ENCODE measurements at places on chromosomes 4 and X.

DNA sequence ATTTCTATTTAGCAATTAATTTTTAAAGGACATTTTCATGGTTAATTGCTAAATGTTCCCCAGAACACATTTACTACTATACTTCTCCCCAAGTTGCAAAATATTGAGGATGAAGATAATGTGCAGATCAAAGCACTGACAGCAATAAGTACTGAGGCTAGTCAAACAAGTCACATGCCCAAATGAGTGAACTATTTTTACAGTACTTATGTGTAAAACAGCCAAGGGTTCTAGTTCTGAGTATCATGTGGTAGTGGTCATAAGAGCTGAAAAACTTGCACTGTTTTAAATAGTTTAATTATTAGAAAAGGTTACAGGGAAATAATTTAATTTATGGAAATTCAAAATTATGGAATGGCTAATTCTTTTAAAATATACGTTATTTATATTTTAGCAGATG, 3.8 kb downstream of the GALNTL6 start:
- DNase-seq, result no peak

DNA sequence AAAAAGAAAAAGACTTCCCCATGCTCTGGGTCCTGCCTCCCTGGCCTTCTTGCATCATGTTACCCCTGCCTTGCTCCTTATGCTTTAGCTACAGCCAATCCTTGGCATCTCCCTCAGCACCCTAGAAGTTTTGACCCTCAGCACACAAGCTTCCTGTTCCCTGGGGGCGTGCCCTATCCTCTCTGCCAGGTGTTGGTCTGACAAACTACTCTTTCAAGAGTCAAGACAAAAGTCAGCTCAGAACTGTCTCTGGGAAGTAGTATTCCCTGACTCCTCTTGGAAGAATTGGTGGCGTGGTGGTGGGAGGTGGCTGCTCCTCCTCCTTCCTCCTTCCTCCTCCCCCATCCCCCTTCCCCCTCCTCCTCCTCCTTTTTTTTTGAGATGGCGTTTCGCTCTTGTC, 41.0 kb downstream of the PRPS1 start:
- DNase-seq, result no peak

GRCh38 chr4:126466848-126467247, 1152.1 kb downstream of the FAT4 start:
- DNase-seq, result no peak

DNA sequence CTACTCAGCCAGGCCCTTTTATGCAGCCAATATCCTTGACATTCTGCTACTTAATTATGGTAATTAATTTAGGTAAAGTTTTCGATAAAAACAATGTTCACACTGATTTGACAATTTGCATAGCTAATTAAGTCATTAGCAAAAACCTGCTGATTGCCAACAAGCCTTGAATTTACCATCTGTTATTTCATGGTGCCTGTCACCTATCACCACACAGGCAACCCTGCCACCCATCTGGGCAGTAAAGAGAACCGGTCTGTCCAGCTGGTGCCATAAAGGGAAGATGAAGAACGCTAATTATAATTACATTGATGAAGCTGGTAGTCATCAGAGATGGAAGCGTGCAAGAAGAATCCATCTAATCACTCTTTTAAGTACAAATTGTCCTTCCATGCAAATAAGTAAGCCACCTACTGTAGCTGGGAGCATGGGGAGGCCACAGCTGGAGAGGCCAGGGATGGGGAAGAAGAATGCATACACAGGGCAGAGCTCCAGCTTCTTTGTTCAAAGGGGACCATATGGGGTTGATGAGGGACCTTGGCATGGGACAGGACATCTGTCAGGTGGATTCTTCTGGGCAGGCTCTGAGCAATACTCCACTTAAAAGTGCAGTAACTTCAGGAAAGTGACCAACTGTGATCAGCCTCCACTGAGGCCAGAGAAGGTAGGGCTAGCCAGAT, 277.3 kb upstream of the TAPT1 start:
- DNase-seq, result no peak

DNA sequence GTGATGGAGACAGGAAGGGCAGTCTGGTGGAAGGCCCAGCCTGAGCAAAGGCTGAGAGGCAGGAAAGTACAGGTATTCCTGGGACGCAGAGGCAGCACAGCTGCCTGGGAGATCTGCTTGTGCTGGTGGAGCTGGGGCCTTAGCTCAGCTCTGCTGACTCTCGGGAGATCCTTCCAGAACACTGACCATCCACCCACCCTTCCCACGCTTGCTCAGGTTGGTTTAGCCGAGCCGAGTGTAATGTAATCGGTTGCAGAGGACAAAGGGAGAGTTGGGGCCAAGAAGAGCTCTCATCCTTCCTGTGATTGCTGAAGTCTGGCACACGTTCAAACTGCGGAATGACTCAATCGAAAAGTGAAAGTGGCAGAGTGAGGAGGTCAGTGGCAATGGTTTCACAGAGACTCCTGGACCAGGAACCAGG, 43.1 kb upstream of the GPR78 start:
- peak; percentile 82 for DNase-seq

- DNase-seq, result no peak
Measured at GRCh38 chrX:31227250-31227649, 155.4 kb upstream of the FTHL17 start.

- DNase-seq, result no peak
Measured at GRCh38 chr4:169414913-169415312, 144.2 kb upstream of the SH3RF1 start.

DNA sequence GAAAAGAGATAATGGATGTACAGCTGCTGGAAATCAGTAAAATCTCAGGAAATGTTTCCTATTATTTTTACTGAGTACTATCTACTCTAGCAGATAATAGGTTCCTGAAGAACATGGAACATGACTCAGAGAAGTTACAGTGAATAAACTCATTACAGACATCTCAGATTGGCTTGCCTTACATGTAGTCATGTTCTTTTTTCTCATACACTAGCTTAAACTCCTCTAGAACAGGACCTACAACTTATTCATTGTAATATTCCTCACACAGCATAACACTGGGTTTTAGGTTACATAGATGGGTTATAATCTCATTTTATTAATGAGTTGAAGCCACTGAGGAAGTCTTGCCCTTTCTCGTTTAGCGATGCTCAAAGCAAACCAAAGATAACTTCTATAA, 86.9 kb upstream of the BMP2K start:
- no peak for DNase-seq

DNA sequence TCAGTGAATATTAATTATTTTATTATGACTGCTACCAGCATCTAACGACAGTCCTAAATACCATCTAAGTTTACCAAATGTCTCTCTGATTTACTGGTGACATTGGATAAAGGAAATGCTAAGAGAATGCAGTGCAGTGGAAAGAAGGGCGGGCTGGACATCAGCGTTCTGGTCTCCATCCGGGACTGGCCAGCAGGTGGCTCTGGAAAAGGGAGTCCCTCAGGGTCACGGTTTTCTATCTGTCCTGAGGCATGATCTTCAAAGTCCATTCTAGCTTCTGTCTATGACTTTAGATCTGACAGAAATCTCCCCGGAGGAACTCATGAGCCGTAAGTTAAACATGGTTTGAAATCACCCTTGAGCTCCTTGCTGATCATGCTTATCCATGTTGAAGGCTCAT, 3.3 kb downstream of the TRIM2 start:
- peak; percentile 33 for DNase-seq

DNA sequence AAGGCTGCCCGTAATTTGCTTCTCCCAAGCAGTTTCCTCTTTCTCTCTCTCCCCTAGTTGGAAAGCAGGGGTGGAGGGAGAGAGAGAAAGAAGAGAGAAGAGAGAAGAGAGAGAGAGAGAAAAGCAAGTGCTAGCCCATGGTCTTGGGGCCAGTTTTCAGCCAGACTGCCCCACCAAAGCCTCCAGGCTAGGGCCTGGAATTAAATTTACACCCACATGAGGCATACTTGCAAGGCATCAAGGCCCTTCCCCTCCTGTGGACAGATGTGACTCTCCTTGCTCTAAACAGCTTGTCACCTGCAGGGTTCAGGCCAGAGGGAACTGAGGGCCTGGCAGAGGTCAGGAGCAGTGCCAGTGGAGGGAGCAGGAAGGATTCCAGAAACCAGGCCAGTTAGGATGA, 1.7 kb upstream of the CXCR3 start:
- DNase-seq, result no peak

DNA sequence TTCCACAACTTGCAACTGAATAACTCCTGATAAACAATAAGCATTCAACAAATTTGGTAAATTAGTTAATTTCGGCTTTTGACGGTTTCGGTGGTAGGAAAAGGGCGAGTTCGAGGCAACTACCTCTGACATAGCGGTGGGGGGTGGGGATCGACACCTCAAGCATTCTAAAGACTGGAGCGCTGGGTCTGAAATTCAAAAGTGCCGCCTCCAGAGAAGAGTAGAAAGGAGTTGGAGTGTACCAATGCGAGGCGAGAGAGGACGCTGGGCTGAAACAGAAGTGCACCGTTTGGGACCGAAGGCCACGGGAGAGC, 725 bp downstream of the SMC1A start:
- DNase-seq, result peak; percentile 31

- DNase-seq, result peak; percentile 90
Measured at GRCh38 chr4:128571747-128572146, 237.8 kb upstream of the JADE1 start.

GRCh38 chr4:43357252-43357974, 464.9 kb downstream of the GRXCR1 start:
- DNase-seq, result no peak

DNA sequence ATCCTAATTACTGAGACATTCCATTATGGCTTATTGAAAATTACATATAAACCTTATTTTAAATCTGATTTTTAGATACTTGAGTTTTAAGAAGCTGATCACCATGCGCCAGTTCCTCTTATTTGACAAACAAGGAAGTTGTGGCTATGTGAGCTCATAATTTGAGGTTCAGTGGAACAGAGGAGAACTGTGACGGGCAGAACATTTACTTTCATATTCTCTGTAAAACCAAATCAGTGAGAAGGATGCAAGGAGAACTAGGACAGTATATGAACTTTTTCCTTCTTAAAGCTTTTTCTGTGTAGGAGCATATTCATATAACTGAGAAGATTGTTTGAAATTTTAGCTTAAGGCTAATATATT, 25.3 kb downstream of the STIM2 start:
- no peak for DNase-seq

- DNase-seq, result no peak
Measured at GRCh38 chr4:115249808-115250207, 136.4 kb upstream of the NDST4 start.

DNA sequence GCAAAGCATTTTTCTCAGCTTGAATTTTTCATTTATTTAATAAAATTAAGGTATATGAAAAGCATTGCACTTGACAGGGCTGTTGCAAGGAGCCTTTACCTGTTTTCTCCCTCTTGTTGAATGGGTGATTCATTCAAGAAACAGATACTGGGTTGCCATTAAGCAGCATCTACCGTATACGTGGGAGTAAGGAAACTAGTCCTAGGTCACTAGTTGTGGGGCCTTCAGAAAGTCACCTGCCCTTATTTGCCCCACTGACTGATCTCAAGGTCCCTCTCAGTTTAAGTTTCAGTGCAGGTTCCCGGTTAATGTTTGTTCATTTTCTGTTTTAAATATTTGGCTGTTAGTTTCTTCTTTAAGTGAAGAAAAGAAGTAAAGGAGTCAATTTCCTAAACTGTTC, 34.0 kb downstream of the LHFPL1 start:
- DNase-seq, result no peak

DNA sequence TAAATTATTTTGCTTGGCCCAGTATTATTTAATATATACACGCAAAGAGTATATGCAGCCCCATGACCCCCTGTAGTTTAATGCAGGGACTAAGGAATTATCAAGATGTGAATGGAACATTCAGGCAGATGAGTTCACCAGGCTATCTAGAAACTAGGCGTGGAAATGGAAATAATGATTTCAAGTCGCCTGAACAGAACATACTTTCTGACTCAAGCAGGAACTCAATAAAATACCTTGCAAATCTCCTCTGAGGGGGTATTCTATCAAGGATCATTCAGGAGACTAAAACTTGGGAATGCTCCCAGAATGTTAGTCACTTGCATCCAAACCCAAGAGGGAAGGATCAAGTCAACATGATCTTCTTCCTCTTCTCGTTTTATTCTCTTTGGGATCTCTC, 59.6 kb upstream of the RASSF6 start:
- DNase-seq, result no peak

DNA sequence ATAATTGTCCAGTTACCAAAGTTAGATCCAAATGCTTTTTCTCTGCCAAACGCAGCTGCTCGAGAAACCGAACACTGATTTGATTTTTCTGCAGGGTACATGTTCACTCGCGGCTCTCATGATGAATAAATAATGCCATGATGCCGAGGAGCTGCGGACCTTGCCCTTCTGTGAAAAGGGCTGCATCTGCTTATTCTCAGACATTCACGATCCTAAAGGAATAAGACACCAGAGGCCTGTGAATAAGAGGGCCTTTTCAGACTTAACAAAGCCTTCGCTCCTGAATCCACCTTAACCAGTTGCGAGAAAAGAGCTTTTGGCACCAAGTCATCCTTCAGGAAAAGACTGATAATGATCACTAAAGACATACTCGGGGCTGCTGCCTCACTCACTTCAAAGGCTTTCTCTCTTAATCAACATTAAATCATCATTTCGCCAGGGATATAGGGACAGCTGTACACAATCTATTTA, 147.5 kb downstream of the FBXO8 start:
- peak; percentile 6 for DNase-seq

DNA sequence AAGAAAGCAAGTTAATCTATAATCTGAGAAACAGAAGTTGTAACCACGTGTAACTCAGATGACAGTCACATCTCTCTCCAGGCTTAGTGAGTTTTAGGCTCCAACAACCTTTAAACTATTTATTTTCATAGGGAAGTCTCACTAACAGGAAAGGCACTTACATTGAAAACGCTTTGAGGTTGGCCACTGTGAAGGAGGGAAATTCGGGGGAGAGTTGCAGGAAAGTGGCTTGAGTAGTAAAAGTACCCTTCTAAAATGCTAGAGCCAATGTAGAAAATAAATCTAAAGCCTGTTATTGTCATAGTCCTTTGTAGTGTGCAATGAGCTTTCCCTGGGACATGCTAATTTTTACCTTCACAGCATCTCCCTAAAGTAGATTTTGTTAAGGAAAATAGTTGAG, 995 bp upstream of the NFXL1 start:
- no peak for DNase-seq

DNA sequence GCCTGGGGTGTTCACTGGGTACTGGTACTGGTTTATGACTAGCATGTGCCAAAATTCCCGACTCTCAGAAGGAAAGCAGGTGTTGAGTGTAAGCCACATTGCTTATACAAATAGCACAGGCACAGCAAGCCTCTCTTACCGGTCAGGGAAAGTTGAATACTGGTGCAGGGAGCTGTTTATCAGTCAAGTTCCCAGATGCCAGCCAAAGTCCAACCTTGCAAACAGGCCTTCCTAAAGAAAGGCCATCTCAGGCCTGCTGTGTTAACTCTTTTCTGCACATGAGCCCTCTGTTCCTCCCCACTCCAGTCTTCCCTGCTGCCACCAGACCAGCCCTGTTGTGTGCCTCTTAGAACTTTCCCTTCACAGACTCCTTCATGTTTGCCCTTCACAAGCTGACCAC, 34.2 kb downstream of the PKD2 start:
- DNase-seq, result no peak

GRCh38 chr4:8117278-8117682, 41.3 kb downstream of the ABLIM2 start:
- peak; percentile 12 for DNase-seq

DNA sequence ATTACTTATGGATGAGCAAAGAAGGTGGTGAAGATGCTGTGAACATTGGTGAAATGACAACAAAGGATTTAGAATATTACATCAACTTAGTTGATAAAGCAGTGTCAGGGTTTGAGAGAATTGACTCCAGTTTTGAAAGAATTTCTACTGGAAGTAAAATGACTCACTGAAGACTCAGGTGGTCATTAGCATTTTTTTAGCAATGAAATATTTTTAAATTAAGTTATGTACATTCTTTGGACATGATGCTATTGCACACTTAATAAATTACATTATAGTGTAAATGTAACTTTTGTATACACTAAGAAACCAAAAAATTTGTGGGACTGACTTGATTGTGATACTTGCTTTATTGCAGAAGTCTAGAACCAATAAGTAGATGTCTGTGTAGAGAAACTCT, 56.9 kb downstream of the USO1 start:
- DNase-seq, result no peak
